Forelimb muscle (tissue), 1 donor: ENCODE measurements at places on chromosomes 4 and X.

- no peak for DNase-seq
These were observed 118.6 kb downstream of the SLIT2 start for GRCh38 chr4:20370274-20370673.

GRCh38 chr4:24425863-24426262, 158.5 kb downstream of the DHX15 start:
- no peak for DNase-seq

GRCh38 chr4:129394635-129395034, 298.7 kb downstream of the C4orf33 start:
- DNase-seq, result no peak

- DNase-seq, result no peak
These were observed 36.3 kb downstream of the BCLAF3 start for GRCh38 chrX:19954335-19955096.

DNA sequence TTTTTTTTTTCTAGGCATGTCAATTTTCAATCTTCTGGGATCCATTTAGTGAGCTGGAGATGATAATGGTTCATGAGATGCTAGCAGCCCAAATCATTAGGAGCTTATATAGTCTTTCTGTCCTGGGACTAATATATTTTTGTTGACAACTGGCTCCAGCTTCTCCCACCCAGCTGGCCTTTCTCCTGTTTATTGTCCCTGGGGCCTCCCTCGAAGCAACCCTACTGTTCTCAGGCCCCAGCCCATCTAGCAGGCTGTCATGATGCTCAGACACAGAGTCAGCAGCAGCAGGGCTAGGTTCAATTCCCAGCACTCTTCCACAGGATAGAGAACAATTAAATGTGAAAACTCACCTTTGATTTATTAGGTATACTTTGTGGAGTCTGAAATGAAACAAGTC, 127.6 kb upstream of the MID1 start:
- DNase-seq, result no peak

DNA sequence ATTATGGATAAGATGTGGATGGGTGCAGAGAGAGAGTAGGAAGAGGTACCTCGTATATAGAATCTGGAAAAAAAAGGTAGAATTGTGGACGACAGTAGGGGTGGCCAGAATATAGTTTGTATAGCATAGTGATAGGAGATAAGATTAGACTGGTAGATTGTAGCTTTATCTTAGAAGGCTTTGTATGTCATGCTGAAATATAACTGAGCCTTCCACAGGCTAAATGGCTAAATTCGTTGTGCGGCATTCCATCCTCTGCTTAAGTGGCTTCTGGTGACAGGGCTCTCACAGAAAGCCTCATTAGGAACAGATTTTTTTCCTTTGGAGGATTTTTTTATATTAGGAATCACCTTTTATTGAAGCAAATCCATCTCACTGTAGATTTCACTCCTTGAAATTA, 142.3 kb upstream of the BMPR1B start:
- no peak for DNase-seq

GRCh38 chrX:56429581-56429980, 133.8 kb upstream of the UBQLN2 start:
- no peak for DNase-seq

DNA sequence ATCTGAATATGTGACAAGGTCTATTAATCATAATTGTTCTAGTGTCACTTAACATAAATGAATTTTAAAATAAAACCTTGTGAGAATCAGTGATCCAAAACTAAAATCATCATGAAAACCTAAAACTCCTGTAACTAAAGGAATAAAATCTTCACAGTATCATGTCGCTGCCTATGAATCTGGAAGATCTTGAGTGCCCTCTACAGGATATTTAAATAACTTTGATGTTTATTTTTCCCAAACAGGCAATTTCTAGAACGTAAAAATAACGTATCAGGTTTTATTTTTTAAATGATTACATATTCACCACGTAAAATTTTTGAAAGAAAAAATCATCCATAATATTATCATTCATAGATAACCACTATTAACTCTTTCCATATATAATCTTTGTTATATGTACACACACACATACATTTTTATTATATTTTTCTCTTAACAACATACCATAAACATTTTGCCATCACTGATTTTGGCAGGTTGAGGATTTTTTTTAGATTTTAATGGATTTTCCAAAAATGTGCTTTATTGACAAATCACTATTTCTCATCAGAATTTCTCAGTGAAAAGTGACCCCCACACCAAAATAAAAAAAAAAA, 79.6 kb downstream of the COMMD8 start:
- DNase-seq, result peak; percentile 14

DNA sequence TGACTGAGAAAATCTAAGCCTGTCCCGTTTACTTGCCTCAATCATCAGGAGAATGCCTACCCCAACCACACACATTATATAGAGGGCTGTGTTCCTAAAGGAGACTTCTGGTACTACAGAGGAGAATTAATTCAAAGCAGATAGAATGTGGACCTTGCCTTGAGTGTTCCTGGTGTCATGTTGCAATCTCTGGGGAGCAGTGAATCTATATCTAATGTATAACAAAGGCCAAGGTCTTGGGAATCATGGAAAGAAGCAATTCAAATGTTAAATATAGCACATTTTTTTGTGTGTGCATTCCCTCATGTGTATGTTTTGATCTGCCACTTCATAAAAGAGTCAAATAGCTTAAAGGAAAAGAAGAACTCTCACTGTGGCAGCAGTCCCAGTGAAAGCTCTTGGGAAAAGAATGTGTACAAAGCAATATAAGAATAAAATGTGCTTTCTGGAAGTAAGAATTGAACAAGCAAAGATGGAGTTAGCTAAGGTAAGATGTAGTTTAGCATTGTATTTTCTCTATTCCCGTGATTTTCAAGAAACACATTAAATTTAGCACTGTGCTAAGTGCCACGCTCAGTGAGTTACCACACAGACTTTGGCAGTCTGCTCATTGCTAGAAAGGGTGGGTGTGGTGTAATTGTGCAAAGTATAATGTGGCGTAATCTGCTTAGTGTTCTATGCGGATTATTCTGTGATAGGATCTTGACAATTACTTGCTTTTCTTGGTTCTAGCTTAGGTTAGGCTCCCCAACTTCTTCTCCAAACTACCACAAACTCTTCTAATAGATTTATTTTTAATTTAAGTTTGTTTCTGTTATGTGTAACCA, 13.7 kb downstream of the ADH6 start:
- DNase-seq, result peak; percentile 72

GRCh38 chrX:8278557-8278956, 107.5 kb upstream of the VCX2 start:
- DNase-seq, result no peak

GRCh38 chr4:139844459-139845036, 178.9 kb downstream of the MGST2 start:
- no peak for DNase-seq

DNA sequence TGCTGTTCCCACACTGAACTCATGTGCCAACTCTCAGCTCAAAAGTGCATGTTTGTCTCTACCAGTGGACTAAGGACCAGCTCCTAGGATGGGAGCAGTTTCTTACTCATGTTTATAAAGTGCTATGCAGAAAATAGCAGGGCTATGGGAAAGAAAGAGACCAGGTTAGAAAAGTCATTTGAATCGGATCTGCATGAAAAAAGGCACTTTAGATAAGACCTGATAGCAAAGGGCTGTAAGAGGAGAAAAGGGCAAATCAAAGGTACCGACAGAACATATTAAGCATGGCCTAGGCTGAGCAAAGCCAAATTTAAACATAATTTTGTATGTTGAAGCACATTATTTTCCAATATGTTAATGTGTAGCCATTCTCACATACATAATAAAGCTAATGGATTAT, 362.3 kb upstream of the ZFP42 start:
- DNase-seq, result no peak

GRCh38 chr4:109701566-109702410, 1.5 kb downstream of the CASP6 start:
- no peak for DNase-seq
